ENCODE measurements at places on chromosomes 7 and 10. TPM values are rescaled to one million over a fixed set of nuclear protein-coding genes. Genes with fewer than 3 reads are reported as not detected.

PRPS1L1 gene
- 0.13 TPM for total RNA-seq

DRGX gene
- not detected for total RNA-seq

LIPJ gene
- total RNA-seq, result under 0.01 TPM

SYT15 gene
- total RNA-seq, result 0.06 TPM

ZNF800 gene
- total RNA-seq, result 10.3 TPM

XRCC2 gene
- 1.6 TPM for total RNA-seq

PHKG1 gene
- 9.4 TPM for total RNA-seq

ASZ1 gene
- total RNA-seq, result not detected

PRSS2 gene
- total RNA-seq, result not detected

CYP2C9 gene
- not detected for total RNA-seq

SH2B2 gene
- total RNA-seq, result 0.92 TPM

HOXA3 gene
- 1.6 TPM for total RNA-seq

POU6F2 gene
- not detected for total RNA-seq

CLRN3 gene
- not detected for total RNA-seq

PRTFDC1 gene
- 63.4 TPM for total RNA-seq
